ENCODE measurements at places on chromosomes 1 and 21.

- DNase-seq = no peak
Measured at GRCh38 chr1:170618421-170618820, 45.5 kb upstream of the PRRX1 start.

GRCh38 chr1:70090875-70091274 is 114.5 kb downstream of the LRRC40 start:
- peak; percentile 74 for DNase-seq

- DNase-seq = peak; percentile 26
Measured at GRCh38 chr1:109133002-109133706, 19.2 kb downstream of the ELAPOR1 start.

GRCh38 chr1:42328916-42329496 is 6.0 kb downstream of the FOXJ3 start:
- DNase-seq = no peak

DNA sequence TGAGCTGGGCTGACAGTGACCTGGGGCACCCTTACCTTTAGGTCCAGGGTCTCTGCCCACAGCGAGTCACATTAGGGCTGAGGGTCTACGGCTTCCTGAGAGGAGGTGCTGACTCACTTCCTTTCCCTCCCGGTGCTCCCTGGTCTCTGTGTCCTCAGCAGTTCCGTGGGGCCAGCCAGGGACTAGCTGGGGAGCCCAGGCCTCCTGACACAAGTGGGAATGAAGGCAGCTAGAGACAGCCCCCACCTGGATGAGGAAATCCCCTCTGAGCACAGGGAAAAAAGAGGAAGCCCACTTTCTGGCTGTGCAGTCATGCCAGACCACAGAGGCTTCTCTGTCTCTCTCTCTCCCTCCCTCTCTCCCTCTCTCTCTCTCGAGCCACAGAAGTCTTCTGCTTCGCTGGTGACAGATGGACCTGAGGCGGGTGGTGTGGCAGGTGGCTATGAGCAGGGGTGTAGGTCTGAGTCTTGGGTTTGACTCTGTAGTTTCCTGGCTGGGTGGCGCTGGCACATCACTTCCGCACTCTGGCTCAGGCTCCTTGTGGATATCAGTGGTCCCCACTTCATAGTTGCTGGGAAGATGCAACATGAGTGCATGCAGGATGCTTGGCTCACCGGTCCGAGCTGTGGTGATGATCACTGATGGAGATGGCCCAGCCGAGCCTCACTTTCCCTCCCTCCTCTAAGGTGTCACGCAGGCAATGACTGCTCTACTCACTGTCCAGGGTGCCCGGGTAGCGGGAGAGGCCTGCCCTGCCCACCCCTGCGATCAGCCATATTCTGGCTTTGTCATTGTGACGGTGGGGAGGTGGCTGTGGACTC is 3.5 kb downstream of the SLC66A1 start:
- peak; percentile 83 for DNase-seq

DNA sequence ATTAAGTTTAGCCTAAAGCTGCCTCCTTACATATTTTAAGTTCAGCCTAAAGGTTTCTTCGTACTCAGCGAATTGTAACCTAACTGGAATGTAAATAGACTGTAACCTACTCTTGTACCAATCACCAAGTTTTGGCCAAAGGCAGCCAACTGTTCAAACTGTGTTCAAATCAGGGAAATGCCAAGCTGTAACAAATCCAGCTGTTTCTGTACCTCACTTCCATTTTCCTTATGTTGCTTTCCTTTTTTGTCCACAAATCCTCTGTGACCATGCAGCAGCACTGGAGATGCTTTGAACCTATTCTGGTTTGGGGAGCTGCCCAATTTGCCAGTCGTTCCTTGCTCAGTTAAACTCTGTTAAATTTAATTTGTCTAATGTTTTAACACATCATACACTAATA is 3.2 kb upstream of the APOBEC4 start:
- no peak for DNase-seq

- peak; percentile 45 for DNase-seq
Measured at GRCh38 chr1:156912861-156913808, 7.3 kb upstream of the LRRC71 start.

DNA sequence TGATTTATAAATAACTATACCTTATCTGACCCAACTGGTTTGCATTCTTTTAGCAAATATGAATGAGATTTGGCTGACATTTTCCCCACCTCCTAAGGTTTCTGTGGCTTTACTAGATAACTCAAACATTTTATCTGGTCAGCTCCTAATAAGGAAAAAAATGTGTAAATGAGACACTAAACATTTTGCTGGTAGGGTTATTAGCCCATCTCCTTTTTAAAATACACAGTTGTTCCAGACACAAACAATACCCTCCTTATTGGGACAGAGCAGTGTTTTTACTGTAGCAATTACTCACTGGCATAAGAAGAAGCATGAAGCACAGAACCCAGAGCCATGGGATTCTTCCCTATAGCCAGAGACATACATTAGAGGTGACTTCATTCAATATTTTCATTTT is 53.8 kb upstream of the NUF2 start:
- DNase-seq = no peak

DNA sequence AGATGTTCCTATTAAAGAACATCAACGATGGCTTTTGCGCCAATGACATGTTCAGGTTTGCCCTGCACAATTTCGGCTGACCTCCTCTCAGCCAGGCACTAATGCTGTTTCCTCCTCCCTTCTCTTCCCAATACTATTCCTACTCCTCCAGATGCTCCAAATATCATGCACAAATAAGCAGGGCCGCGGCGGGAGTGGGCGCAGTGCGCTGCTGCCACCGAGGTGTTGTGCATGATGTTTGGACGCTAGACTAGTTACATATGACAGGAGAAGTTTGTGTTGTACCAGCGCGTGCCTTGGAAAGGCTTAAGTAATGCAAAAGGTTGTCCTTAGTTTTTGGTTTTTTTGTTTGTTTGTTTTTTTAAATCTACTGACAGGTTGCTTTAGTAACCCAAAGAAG is 33.3 kb upstream of the PPM1J start:
- no peak for DNase-seq

GRCh38 chr1:82844911-82845827 is 1044.4 kb downstream of the ADGRL2 start:
- no peak for DNase-seq

Measured in kidney tubule cell (primary cell).